ENCODE measurements at places on chromosomes 1 and 21.
A peak's percentile ranks its signal among the peaks of the same experiment; 100 is the strongest.

GRCh38 chr1:54926970-54927369 lies 40.0 kb upstream of the DHCR24 start:
- DNase-seq = no peak

GRCh38 chr1:65011983-65012382 lies 45.6 kb upstream of the JAK1 start:
- no peak for DNase-seq

- DNase-seq = no peak
These were observed 182.5 kb downstream of the AKT3 start for GRCh38 chr1:243667591-243667990.

DNA sequence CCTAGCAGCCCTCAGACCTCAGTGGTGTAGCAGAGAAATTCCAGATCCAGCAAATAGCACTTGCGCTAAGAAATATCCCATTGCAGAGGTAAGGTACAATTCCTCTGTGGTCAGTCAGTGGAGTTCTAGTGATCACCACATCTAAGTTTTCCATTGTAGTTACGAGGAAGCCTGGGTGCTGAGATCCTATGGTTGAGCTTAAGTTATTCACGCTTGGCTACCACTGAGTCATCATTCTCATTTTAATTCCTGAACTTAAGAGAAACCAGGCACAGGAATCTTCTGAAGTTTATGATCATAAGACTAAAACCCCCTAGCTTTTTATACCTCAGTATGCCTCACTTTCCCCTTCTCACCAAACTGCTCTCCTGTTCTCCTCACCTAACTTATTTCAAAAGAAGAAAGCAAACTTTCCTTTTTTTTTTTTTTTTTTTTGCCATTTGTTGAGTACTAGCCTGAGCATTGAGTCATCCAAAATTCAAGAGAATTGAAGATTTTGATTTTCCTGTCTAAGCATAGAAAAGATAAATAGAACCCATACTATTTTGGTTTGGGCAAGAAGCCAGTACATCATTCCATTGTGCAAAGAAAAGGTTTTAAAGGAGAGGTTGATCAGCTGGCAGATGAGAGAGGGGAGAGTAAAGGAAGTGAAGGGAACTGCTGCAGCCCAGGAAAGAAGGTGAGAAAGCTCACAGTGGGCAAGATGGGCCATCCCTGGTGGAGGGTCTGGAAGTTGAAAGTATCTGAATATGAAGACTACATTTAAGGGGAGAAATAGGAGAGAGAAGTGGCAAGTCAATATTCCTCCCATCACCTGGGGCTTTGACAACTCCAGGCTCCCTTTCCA lies 39.9 kb downstream of the SERBP1 start:
- DNase-seq = no peak

DNA sequence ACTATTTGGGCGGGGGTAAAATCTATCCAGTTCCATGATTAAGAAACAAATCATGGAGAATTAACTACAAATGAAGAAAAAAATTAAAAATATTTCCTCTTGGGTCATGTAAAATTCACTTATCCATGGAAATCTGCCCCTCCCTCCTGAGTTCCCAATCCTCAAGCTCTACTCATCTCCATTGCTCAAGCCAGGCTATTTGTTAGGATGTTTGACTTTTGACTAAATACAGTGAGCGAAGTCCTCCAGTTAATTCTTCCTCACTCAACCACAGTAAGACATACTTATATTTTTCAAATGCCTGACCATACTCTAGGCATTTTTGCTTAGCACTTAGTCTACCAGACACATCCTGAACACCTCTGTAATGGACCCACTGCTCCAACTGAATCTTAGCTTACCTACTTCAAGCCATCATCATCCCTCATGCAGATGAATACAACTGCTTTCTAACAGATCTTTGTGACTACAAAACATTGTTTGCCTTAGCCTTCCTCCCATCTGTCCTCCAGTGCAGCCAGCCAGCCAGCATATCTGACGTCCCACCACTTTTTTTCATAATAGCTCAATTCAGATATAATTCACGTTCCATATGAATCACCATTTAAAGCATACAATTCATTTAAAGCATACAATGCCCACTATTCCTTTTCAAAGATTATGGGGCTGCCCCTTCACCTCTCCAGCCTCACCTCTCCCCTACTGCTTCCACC lies 154.2 kb downstream of the RERE start:
- DNase-seq = no peak

DNA sequence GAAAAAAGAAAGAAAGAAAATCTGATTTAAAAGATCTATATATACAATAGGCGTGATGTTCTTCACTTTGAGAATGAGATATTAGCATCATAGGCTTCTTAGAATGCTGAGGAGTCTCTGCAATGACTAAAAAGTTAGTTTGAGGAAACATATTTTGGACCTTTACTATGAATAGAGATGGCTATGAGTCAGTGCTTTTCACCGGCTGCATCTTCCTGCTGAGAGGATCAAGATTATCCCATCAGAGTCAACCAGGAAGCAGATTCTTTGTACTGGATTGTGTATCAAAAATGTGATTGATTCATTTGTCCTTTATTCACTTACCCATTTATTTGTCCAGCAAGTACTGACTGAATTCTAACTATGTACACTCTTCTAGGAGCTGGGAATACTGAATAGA lies 144.2 kb downstream of the KCNK2 start:
- DNase-seq = no peak

DNA sequence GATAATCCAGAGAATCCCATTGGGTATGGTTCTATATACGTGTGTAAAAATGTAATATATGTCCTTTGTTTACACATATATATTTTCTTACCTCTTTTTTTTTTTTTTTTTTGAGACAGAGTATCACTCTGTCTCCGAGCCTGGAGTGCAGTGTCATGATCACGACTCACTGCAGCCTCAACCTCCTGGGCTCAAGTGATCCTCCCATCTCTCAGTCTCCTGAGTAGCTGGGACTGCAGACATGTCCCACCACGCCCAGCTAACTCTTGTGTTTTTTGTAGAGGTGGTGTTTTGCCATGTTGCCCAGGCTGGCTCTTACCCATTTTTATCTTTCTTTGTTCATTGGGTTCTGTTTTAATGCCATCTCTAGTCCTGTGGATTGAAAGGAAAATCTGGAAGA lies 59.5 kb downstream of the ZBTB17 start:
- no peak for DNase-seq

- DNase-seq = no peak
These were observed 17.1 kb downstream of the ADORA1 start for GRCh38 chr1:203144661-203145060.

GRCh38 chr1:38791164-38791515 lies 68.4 kb downstream of the RRAGC start:
- DNase-seq = no peak

DNA sequence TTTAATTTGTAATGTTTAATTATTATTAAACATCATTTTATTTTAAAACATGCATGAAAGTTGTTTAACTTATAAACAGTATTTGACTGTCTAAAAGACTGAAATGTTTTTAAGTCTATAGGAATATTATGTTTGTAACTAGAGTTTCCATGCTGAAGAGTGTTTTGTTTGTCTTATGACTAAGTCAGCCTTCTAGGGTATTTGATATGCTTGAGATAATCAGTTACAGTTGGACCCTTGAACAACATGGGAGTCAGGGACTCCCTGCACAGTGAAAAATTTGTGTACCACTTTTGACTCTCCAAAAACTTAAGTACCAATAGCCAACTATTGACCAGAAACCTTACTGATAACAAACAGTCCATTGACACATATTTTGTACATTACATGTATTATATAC lies 45.5 kb upstream of the KANK4 start:
- DNase-seq = no peak

DNA sequence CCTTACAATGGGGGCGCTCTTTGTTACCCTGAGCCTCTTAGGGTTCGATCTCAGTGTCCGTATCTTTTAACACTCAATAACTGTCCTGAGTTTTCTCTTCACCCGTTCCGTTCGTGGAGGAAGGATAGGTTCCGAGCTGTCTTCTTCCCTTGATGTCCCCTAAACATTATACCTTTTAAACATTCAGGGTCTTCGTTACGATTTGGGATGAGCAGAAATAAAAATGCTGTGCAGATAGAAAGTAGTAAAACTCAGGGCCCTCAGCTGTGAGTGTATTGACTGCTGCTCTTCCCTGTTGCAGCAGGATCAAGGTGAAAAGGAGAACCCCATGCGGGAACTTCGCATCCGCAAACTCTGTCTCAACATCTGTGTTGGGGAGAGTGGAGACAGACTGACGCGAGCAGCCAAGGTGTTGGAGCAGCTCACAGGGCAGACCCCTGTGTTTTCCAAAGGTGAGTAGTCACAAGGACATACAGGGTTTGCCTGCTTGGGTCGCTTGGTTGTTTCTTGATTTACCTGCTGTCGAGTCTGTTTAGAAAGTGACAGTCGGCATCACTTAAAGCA lies 784 bp downstream of the RPL11 start:
- no peak for DNase-seq

GRCh38 chr1:24364975-24365678 lies 46.0 kb downstream of the GRHL3 start:
- no peak for DNase-seq

GRCh38 chr1:19087017-19087736 lies 122.9 kb downstream of the UBR4 start:
- DNase-seq = no peak

GRCh38 chr1:18384471-18384870 lies 96.3 kb upstream of the KLHDC7A start:
- DNase-seq = no peak

DNA sequence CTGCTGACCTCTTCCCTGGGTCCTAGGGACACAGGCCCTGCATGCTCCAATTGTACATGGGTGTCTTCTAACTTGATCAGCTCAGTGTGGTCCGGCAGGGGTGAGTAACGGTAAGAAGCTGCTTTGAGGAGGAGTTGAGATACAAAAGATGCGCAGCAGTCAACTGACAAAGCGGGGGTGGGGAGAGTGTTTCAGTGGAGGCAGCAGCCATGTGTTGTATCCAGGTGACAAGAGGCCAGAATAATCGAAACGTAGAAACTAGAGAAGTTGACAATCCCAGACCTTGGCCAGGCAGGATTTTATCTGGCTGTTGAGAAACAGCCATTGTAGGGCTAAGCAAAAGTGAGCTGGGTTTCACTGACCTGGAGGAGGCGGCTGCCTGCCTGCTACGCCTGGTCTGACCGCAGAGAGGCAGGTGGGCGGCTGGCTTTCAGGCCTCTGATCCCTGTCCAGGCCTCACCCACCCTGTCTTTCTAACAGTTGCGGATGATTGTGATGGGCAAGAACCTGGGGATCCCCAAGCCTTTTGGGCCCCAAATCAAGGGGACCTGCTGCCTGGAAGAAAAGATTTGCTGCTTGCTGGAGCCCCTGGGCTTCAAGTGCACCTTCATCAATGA lies 28.8 kb downstream of the PADI6 start:
- DNase-seq = no peak

DNA sequence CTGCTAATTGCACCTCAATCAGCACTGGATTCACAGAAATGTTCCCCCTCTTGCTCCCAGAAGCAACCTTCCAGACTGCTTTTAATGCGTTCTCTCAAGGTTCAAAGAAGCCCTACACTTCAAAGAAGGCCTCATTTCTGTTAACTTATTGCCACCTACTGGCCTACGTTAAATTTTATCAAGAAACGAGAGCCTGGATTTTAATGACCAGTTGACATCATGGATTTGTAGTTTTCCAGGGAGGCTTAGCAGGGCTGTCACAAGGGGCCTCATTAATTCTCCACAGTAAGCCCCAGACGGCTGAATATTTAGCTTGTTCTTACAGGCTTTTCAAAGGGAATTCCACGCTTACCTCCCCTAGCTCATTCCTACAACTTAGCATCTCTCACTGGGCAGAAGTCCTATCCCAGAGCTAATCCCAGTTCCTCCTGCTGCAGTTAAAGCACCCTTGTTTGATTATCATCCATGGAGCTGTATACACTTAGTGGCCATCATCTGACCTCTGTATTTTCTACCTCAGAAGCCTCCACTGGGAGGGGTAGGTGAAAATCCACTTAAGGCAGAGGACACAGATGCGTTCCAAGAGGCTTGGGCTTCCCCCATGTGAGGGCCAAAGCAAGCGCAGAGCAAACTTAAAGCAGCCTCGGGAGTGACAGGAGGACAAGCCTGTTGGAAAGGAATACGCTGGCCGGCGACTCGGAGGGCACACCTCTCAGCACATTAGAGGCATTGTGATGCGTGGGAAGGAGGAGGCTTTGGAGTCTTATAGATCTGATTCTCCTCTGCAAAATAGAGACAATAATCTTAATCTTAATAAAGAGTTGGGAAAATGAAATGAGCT lies 32.2 kb upstream of the CYP4X1 start:
- peak; percentile 26 for DNase-seq

- DNase-seq = no peak
These were observed 101.7 kb downstream of the ESRRG start for GRCh38 chr1:216621536-216621935.

- DNase-seq = no peak
These were observed 109.2 kb downstream of the CSMD2 start for GRCh38 chr1:34055818-34056217.

DNA sequence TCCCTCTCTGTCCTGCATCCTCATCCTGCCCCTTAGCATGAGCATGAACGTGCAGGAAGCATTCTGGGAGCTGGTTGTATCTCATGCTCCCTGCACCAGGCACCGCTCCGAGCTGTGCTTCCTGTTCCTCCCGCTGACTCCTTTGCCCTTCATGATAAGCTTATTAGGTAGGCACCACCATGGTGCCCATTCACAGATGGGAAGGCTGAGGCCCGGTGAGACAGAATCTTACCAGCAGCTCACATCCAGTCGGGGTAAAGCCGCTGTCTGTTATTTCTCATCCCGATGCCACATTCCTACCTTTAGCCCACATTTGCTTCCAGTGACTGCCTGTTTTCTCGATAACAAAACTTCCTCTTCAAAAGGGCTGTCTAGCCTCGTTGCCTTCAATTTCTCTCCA lies 7.3 kb downstream of the MIIP start:
- DNase-seq = no peak

GRCh38 chr1:119794876-119795240 lies 16.4 kb downstream of the REG4 start:
- no peak for DNase-seq

- no peak for DNase-seq
These were observed 24.5 kb downstream of the SPOCD1 start for GRCh38 chr1:31791131-31791858.

- DNase-seq = no peak
These were observed 541 bp upstream of the CD58 start for GRCh38 chr1:116571215-116571919.

DNA sequence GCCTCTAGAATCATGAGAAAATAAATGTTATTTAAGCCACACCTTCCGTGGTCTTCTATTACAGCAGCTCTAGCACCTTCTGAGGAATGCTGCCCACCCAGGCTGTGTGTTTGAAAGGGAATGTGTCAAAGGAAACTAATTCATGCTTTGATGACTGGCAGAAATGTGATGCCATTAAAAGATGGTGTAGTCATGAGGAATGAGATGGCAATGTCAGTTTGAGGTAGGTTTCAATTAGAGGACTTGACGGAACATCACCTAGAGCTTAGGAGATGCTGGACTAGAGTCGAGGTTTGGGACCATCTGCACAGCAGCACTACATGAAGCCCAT lies 10.6 kb downstream of the PDZK1 start:
- DNase-seq = no peak

DNA sequence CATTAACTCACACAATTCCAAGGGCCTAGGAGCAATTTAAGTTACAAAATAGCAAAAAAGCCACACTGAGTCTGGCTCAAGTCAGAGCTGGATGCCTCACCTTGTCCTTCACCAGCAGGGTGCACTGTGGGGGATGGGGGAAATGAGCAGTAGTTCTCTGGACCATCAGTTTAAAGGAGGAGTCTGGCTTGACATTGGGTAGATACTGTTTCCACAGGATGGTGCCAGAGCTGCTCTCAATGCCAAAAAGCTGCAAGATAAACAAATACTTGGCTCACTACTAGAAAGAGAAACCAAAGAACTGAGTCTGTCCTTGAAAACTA lies 18.8 kb downstream of the EMC1 start:
- no peak for DNase-seq

- no peak for DNase-seq
These were observed 38.1 kb upstream of the SCYL3 start for GRCh38 chr1:169931795-169932231.

GRCh38 chr1:39833121-39833520 lies 44.5 kb upstream of the BMP8B start:
- DNase-seq = no peak

Measured in HEK293T (cell line).